ENCODE measurements at places on chromosomes 2 and 18.

GRCh38 chr2:2960441-2961133 is 417.0 kb downstream of the EIPR1 start:
- DNase-seq, result no peak

GRCh38 chr2:120820953-120821279 is 85.2 kb downstream of the GLI2 start:
- peak; percentile 57 for DNase-seq

- no peak for DNase-seq
Observed at GRCh38 chr2:197191177-197191939, 119.2 kb downstream of the ANKRD44 start.

DNA sequence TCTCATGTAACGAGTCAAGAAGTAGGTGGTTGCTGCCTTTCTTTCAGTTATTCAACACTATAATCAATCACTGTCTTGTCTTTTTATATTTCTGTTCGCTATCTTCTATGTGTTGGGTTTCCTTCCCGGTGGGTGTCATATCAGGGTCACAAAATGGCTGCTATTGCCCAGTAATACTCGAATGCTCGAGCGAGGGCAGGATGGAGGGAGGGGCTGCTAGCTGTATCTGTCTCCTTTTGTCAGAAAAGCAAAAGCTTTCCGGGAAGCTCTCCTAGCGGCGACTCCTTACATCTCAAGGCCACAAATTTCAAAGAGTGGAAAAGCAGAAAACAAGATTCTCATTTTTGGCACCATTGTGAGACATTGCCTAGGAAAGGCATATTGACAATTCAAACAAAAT is 16.4 kb upstream of the GALNT3 start:
- no peak for DNase-seq

- DNase-seq, result no peak
Observed at GRCh38 chr18:6737833-6738232, 8.3 kb downstream of the ARHGAP28 start.

DNA sequence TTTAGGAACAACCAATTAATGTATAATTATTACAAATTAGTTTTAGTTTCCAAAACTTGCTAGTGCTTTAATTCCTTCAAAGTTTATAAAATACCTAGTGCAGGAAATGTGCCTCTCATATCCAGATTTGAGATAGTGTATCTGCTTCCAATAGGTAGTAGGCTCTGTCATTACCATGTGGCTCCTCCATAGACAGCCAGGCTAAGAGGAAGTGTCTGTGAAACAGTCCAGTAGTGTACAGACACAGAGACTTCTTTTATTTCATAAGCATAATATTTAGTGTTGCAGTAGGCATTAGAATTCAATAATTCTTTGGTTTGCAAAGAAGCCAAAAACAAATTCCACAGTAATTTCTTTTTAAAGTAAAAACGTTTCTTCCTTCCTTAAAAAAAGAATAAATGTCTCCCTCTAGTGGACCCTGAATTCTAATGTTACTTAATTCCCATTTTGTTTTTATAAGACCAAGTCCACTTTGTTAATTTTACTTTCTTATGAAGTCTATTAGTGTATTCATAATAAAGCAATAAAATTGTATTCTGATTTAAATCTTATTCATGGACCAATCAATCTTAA is 101.2 kb downstream of the NEB start:
- no peak for DNase-seq

DNA sequence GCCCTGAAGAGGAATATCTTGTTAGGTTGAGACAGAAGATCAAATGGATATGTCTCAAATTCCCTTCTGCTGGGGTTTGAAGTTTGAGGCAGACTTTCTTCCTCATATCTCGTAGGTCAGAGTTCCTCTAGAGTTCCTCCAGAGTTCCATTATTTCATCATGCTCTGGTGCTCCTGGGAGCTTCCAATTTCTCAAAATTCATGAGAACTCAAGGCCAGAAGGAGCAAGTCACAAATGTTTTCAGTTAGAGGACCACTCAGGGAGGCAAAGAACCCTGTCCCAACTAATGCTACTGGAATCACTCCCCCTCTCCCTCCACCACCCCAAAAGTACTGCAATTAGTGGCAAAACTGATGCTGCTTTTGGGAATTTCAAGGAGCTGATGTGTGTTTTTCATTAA is 115.7 kb upstream of the RBMS1 start:
- no peak for DNase-seq

All from muscle of arm (tissue), 14 donors.